ENCODE measurements at places on chromosomes 5 and 9.
A peak's percentile ranks its signal among the peaks of the same experiment; 100 is the strongest.

DNA sequence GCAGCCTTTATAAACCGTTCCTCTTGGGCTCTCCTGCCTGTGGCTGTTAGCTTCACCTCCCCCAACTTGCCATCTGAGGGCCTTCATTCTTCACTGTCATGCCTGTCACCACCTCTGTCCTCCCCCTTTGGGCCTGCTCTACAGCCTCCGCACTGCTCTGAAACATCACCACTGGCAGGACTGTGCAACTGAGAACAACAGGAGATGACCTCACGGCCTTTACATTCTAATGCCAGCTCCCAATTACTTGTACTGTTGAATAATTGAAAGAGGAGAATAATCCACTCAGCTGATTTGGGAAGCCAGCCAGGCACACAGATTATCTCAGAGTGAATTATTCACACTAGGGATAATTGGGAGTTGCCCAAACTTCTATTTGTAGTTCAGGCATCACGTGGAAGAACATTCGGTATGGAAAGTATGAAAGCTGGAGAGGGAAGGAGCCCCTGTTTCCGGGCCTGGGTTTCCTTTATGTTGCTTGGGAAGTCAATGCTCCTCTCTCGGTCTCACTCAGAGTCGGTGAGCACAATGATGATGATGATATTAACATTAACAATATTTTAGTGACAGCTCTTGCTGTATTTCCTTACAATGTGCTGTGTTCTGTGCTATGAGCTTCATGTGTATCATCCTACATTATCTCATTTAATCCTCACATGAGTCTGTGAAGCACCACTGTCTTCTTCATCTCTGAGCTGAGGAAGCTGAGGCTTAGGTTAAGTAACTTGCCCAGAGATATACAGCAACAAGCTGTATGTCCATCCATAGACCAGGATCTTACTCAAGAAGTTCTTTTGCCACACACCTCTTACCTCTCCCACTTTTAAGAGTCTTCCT lies 99.3 kb upstream of the LRRTM2 start:
- DNase-seq = no peak

DNA sequence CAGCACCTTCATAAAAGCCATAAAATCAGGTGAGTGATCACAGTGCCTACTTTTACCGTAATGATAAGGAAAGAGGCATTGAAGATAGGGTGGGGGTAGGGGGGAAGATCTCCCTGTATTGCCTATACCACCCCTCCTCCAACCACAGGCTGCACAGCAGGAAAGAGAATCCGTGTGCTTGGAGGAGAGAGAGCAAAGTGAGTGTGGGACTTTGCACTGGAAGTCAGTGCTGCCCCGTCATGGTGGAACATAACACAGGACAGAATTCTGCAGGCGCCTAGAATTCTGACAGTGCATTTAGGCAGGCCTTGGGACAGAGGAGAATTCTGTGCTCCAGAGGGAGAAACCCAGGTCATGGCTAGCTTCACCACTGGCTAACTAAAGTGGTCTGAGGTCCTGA lies 3.5 kb upstream of the C5 start:
- no peak for DNase-seq

GRCh38 chr9:4416467-4416866 lies 73.8 kb upstream of the SLC1A1 start:
- DNase-seq = no peak

GRCh38 chr9:132487351-132487791 lies 77.4 kb downstream of the CFAP77 start:
- DNase-seq = no peak

- no peak for DNase-seq
These were observed 92.2 kb downstream of the TNC start for GRCh38 chr9:115025721-115026120.

- DNase-seq = no peak
These were observed 76.8 kb downstream of the FGF10 start for GRCh38 chr5:44312374-44312773.

GRCh38 chr5:77076961-77077828 lies 9.9 kb downstream of the ZBED3 start:
- DNase-seq = peak; percentile 68

DNA sequence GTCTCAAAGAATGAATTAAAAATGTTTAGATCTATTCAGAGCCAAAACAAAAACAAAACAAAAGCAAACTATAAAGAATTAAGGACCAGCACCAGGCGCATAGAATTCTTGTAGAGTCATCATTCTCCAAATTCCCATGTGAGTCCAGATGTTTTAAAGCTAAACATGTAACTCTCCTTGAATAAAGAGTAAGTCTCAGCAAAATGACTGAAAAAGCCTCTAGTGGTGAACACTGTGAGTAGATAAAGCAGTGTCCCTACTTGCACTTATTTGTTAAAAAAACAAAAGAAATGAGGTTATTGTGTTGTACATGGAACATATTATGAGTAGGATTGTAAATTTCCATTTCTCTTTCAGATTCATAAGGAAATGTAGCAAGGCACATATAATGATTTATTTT lies 44.0 kb downstream of the NNT start:
- DNase-seq = peak; percentile 68

DNA sequence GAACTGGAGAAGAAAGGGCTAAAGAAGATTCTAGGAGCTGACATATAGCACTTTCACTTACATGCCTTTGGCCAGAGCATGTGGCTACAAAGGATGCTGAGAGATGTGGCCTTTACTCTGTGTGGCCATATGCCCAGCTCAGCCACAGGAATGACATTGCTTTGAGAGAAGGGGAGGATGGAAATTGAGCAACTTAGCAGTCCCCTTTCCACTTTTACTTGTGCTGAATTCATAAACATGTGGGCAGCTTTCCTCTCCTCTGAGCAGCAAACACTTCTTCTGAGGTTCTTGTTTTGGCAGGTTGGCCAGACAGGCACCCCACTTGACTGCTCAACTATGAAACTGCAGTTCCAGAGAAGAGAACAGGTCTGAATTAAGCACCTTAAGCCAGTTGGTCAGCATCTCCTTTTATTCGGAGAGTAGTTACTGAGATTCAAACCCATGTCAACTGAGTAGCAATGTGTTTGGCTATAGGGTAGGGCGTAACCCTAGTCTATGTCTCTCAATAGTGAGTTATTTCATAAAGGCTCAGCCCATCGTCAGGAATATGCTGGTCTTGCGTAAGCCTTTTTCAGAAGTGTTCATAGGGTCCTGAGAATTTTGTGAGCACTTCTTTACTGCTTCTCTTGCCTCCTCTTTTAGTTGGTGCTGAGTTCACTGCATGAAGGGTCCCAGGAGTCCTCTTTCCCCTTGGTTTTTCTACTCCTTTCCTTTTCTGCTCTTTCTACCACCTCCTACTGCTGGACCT lies 134.5 kb downstream of the PALM2AKAP2 start:
- DNase-seq = peak; percentile 88

DNA sequence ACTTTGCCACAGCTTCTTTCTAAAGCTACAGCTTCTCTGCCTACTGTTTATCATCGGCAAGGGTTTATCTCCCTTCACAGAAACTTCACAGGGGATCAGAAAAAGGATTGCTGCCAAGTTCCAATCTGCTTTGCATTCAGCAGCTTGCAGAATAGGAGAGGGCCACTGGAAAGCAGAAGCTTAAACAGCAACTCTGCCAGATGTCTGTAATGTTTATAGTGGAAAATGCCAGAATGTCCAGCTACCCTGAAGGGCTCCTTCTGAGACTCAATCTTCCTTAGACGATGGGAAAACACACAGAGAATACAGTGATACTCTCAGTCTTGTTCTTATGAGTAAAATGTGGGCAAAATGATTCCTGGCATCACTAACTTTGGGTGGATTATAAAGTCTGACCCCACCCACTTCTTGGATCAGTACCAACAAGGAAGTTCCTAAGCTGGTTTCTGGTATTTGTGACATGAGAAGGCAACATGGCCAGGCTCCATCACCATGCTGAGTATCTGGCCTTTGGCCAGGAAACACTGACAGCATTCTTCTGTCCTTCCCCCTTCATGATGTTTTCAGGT lies 19.0 kb downstream of the STOM start:
- peak; percentile 95 for DNase-seq

DNA sequence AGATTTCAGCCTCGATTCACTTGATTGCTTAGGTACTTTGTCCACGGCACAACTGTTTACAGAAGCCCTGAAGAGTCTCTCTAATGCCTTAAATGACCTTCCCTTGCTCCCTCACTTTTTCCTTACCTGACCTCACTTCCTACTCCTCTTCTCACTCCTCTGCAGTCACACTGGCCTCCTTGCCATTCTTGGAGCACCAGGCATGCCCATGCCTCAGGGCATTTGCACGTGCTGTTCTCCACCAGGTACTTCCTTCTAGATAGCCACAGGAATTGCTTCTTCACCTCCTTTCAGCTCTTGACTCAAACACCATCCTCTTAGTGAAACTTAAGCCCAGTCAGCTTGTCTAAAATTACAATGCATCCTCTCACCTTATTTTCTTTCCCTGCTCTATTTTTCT lies 52.4 kb upstream of the TRAF1 start:
- DNase-seq = no peak

- DNase-seq = no peak
These were observed 142.3 kb upstream of the KLF9 start for GRCh38 chr9:70556771-70557170.

- no peak for DNase-seq
These were observed 82.3 kb downstream of the SLC1A3 start for GRCh38 chr5:36688722-36689121.

DNA sequence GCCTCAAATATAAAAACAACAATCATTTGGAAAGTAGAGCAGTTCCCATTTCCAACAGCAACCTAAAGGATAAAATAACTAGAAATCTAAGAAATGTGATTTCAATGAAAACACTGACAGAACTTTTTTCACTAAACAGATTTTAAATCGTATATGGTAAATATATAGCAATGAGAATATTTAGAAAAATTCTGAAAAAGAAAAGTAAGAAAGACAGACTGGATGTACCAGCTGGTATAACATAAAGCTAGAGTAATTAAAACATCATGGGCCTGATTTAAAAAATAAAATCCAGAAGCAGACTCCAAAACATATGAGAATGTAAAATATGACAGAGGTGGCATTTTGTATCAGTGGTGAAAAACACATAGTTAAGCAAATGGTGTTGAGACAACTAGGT lies 308.9 kb downstream of the MLLT3 start:
- no peak for DNase-seq

- DNase-seq = no peak
These were observed 39.5 kb downstream of the CCNJL start for GRCh38 chr5:160272889-160273288.

DNA sequence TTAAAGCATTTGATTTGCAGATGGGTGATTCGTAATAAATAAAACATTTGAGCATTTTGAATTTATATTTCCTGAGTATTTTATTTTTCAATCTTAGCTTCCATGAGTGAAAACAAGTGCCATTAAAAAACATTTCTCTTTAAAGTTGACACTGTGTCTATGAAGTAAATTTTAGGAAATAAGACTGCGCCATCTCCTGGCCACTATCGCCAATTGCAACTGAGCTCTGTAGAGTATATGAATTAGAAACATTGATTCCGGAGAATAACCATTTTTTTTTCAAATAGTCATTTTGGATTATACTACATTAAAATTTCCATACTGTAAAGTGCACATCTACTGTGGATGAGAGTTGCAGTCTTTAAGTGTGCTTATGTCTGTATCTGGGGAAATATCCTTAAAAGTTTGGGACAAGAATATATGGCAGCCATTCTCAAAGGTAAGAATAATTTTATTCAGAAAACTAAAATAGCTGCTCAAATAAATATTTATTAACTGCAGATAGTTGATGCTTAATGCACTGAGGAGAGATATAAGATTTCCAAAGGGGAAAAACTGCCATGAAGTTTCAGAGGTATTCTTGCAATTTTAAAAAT lies 5.9 kb downstream of the DMRTA1 start:
- DNase-seq = peak; percentile 83

GRCh38 chr9:100884518-100884917 lies 144.0 kb upstream of the PLPPR1 start:
- no peak for DNase-seq

DNA sequence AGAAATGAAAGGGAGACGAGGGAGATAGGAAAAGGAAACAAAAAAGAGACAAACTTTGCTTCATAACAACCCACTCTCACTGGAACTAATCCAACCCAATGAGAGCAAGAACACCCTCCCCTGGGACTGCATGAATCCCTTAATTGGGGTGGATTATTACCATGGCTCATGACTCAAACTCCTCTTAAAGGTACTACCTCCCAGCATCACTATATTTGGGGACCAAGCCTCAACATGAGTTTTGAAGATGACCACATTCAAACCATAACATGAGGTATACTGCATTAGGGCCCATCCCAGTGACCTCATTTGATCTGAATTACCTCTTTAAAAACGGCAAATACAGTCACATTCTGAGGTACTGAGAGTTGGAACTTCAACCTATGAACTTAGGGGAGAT lies 8.0 kb downstream of the MTAP start:
- peak; percentile 36 for DNase-seq

GRCh38 chr5:141343242-141343952 lies at the start of gene PCDHGA3:
TSS of gene PCDHGA3 (plus strand) at chr5:141343829. CDS start at chr5:141344034, 205 bp downstream.
- DNase-seq = peak; percentile 24

DNA sequence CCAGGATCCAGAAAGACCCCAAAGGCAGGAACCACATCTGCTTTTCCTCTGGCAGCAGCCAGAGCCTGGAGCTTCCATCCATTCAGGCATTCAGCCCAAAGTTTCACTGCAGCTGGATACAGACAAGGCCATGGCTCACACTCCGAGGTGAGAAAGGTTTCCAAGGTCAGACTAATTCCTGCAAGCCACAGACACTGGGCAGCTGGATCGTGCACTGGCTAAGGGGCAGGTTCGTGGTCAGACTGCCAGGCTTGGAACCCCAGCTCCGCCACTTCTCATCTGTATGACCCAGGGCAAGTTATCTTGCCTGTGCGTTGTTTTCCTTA lies 36.9 kb downstream of the SPOCK1 start:
- no peak for DNase-seq

GRCh38 chr5:65952259-65952658 lies 25.9 kb downstream of the ERBIN start:
- no peak for DNase-seq

DNA sequence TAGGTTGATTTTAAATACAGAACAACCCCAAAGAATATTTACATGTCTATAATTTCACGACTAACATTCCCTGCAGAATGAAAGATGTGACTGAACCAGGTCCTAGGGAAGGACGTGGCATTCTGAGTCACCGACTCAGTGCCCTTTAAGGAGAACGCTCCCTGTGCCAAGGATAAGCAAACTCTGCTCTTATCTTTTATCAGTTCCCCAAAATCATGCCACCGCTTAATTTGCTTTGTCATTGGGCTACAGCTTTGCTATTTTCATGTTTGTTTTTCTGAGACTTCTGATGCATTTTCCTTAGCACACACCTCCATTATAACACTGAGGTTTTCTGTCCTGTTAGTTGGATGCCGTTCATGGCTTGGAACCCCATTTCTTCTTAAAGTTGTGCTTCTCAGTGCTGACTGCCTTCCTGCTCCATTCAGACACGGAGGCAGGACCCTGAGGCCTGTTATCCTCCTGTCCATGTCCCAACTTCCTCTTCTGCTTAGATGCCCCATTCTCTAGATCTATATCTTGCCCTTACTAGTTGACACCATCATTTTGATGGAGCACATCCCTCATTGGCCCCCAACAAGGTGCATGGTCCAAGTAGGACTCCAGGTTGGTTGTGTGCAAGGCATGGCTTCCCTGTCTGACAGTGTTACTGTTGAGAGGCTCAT lies 11.2 kb upstream of the SEMA4D start:
- no peak for DNase-seq

- DNase-seq = no peak
These were observed 177.9 kb downstream of the C9orf50 start for GRCh38 chr9:129442803-129443511.

Data from adipocyte (in vitro differentiated cells).